ENCODE measurements at places on chromosomes 5 and 9.

DNA sequence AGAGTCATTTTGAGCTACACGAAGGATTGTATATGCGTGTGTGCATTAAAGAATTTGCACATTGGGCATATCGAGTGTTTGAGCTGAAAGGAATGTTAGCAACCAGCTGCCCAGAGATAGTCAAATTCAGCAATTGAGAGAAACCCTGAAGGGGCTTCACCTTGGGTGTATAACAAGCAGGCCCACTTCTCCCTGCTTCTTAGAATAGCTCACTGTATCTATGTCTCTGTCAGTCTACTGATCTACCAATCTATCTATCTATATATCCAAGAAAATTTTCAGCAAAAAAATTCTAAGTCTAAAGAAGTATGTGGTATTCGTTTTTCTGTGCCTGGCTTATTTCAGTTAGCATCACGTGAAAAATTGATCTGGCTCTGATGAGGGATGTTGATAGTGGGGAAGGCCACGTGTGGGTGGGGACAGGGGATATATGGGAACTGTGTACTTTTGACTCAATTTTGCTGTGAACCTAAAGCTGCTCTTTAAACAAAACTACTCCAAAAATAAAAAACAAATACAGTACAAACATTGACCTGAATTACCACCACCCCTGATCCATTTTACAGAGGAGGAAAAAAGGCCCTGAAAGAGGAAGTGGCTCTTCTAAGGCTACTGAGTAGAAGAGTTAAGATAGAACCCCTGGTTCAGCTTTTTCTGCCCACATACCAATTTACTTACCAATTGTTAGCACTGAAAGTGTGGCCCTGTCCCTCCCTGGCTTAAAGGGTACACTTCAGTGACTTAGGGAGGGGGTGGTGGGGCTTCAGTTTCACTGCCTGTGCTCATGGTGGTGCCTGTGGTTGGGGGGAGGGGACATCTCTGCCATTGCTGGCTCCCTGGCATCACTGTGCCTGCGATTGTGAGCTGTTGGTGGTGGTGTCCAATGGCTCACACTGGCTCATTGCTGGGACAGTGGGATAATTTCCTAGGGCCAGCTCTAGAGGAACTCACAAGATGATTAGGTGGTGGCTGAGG is 141.8 kb downstream of the DOCK2 start:
- DNase-seq: no peak

DNA sequence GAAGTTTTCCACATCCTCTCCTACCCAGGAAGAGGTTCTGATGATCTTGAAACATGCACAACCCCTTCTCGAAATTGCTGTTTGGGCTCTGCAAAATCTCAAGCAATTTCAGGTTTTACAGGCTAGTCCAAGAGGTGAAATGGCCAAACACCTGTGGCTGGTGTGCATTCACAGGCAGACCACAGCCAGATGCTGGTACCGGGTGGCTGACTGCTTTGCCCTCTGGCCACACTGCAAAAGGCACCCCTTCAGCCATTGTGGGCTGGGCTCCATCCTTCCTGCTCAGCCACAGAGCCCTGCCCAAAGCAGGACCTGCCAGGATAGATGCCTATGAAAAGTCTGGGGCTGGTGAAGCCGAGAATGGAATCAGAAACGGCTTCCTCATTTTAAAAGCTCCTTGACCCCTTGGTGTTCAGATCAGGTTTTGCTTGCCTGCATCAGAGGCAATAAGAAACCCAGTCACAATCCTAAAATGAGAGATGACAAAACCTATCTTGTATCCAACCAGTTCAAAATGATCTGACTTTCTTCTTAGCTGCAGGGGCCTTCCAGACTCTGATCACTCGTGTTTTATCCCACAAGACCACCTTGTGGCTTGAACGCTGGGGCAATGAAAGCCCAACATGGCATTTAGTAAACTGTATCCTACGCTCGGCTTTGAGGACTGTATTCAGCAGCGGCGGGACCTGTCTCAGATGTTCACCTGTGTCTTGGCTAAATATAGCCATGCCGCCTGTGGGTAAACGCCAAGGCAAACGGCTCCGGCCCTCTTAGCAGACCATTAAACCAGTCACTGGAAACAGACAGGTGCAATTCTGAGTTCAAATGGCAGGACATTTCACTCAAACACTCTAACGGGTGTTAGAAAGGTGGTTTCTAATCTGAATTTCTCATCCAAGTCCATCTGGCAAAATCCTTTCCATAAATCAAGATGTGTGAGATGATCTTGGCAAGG is 49.6 kb downstream of the EPB41L4B start:
- DNase-seq: no peak

- DNase-seq: no peak
These were observed 1.9 kb downstream of the LMNB1 start for GRCh38 chr5:126778675-126779403.

DNA sequence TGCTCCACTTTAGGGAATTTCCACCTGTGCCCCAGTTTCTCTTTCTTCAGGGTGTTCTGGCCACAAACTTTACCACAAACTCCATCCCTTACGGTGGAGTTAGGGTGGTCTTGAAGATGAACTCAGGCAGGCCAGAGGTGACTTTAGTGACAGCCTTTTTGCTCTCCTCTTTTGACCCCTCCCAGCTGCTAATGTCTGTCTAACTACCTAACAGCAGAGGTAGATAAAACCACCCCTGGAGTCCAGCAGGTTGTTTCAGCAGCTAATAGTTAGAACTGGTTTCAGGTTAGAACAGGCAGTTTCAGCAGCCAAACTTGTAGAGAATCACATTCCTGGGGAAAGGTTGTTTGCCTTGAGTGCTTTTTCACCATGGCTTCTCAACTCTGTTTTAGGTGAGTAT is 971.3 kb upstream of the CDH18 start:
- DNase-seq: no peak

- no peak for DNase-seq
These were observed 49.6 kb upstream of the ANKRD31 start for GRCh38 chr5:75286211-75286773.

- DNase-seq: no peak
These were observed 140.1 kb upstream of the PPP1R26 start for GRCh38 chr9:135339378-135339973.

GRCh38 chr9:13279284-13280141 is at the start of gene MPDZ:
Gene MPDZ, minus strand, starts transcription at chr9:13279692. Its CDS starts 29,377 bp downstream, at chr9:13250315.
- peak; percentile 22 for DNase-seq

DNA sequence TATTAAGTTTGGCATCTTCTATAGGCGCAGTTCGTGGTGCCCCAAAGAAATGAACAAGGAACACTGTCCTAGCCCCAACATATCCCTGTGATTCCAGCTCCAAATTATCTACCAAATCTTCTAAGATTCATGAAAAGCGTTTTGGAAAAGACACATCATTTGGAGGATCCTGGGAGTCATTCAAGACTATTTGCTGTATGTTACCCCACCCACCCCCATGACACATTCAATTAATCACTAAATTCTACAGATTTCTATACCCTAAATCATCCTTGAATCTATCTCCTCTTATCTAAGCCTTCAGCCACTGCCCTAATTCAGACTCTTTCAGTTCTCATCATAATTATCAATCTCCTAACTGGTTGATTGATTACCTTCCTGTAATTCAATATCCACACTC is 5.5 kb upstream of the RUSC2 start:
- no peak for DNase-seq

DNA sequence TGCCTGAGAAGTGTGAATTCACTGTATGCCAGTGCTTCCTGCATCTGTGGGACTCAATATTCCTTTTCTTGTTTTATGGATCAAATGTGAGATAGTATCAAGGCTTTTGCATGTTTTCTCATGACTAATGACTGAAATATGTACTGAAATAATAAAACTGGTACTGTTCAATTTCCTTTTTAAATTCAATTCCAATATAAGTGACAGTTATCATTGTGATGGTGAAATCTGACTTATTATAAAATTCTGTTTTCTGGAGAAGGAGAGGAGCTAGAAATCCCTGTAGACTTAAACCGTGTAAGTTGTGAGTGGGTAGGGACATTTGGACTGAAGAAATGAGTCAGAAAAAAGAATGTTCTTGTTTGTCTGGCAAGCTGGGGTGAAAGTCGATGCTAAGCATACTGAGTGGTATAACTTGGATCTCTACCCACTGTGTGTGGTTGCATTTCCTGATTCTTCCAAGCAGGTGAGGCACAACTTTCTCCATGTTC is 245.2 kb downstream of the EFNA5 start:
- peak; percentile 77 for DNase-seq

- no peak for DNase-seq
These were observed 101.4 kb downstream of the LPAR1 start for GRCh38 chr9:110936719-110937452.

- no peak for DNase-seq
These were observed 5.0 kb downstream of the LOX start for GRCh38 chr5:122073018-122073417.
